ENCODE measurements at places on chromosomes 1 and 21. TPM values are rescaled to one million over a fixed set of nuclear protein-coding genes. Genes with fewer than 3 reads are reported as not detected.

RNF223 gene
- not detected for total RNA-seq

GRCh38 chr21:19941626-19942025, 1056.6 kb upstream of the NCAM2 start:
- DNase-seq, result no peak

- DNase-seq, result no peak
Observed at GRCh38 chr1:77395051-77395450, 113.2 kb downstream of the AK5 start.

GRCh38 chr1:223825767-223826748, 19.7 kb downstream of the TP53BP2 start:
- DNase-seq, result no peak

GRCh38 chr1:17874710-17875109, 119.6 kb downstream of the ACTL8 start:
- no peak for DNase-seq

Data from Peyer's patch (tissue), 4 donors.